ENCODE measurements at places on chromosomes 3 and 15.

DNA sequence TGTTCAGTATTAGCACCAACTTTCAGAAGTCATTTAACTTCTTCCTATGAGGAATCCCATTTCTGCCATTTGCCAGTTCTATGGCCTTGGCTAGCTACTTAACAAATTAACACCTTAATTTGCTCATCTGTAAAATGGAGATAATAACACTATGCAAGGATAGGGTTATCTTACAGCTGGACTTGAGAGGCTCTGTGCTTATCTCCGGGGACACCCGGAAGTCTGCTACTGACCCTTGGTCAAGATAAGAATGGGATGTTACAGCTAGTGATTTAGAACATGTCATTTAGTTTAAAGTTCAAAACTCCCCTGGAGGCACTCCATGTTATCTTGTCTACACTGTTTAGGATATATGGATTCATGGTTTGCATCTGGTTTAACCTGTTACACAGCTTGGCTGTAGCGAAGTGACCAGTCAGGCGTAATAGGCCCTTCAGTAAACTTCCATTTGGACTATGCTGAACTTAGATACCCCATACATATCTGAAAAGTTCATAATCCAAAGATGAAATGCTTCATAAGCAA lies 156.0 kb upstream of the CD96 start:
- DNase-seq = no peak

DNA sequence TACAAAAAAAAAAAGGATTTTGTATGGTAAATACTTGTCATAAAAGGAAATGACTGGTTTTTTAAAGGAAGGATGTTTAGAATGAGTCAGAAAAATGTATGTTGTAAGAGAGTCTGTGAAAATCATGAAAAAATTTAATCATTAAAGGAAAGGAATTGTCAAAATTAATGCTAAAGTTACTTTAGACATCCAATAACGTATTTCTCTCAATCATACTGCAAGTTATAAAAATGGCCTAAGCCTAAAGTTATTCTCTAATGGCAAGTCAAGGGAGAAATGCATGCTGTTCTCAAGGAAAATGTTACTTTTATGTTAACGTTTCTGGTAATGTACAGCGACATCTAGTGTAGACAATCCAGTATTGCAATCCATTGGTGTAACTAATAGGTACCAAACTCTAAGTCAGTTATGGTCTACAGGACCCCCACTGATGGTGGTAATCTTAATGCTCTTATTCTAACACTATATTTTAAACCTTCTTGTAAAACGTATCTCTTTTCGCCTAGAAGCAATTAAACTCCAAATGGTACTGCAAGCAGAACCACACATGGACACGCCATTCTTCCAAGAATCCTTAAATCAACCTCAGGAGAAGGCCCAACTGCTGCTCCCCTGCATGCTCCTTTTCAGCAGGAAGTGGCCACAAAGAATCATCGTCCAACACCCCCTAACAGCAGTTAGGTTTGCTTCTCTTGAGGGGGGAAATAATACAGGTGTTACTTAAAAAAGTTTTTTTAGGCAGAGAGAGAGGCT lies 35.2 kb downstream of the NCEH1 start:
- DNase-seq = no peak

DNA sequence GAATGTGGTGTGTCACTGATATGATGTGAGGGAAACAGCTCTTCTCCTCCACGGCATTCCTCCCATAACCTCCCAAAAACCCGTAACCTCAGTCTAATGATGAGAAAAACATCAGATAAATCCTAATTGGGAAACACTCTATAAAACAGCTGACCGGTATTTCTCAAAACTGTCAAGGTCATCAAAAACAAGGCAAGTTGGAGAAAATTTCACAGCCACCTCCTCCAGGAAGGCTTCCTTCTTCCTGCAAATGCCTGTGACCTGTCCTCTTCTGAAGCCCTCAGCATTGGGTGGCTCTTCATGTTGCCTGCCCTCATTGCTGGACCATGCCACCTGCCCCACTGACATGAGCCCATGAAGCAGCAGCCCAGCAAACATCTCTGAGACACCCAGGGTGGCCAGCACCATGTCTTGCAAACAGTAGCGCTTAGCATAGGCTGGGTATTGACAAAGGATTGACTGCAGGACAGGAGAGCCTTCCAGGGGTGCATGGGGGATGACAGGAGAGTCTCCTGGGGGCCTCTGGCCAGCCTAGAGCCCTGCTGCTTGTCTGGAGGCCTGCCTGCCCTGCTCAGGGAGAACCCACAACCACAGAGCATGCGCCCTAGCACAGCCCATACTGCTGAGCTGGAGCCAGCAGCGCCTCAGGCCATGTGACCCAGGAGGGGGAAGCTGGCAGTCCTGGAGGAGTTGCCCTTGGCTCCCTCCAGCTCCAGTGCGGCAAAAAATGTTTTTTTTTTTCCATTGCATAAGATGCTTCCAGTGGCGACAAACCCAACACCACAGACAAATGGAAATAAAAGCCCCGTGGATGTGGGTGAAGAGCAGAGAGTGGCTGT lies 49.7 kb downstream of the XXYLT1 start:
- DNase-seq = peak; percentile 58

DNA sequence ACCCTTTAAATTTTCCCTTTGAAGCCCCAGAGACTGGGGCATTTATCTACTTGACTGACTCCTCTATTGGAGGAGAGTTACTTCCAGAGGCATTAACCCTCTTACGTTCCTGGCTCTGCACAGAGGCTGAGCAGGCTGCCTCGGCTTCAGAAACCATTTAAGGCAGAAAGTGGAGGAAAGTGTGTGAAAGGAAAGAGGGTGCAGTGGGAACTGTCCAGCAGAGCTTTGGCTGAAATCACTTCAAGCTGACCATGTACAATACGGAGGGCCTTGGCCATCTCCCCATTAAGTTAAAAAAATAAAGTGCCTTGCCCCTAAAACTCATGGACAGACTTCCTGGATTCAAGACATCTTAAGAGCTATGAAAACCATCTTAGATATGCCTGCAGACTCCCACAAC lies 238.7 kb downstream of the SV2B start:
- DNase-seq = peak; percentile 13

DNA sequence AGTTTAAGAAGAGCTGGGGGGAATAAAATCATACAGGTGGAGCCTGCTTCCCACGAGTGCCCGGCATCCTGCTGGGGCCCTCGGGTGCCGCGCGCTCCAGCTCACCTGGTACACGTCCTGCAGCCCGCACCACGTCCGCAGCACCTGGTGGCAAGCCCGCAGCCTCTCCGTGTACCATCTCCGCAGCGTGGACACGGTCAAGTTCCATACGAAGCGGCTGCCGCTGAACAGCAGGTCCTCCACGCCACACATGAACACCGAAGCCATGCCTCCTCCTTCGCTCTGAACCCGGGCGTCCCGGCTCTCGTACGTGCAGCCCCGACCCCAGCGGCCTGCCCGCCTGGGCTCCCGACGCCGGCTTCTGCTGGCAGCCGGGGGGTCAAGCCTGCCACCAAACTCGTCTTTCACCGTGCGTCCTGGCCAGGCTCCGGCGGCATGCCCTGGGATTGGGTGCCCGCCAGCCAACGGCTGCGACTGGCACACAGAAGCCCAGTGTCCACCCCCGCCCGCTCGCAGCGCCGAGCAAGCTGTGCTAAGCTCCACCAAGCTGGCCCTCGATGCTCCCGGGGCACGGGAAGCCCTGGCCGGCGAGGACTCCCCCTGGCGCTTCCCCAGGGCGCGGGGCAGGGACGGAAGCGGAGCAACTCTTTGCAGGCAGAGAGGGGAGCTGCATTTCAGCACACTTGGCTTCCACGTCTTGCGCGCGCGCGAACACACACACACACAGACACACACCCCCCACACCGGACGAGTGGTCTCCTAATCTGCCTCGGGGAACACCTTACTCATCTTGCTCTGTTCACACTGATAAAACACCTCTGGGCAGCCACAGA lies at the start of gene FRMD4B:
TSS of gene FRMD4B (minus strand) at position 366 of the 833 bp plus-strand sequence. CDS start at position 267, 99 bp downstream.
- no peak for DNase-seq

DNA sequence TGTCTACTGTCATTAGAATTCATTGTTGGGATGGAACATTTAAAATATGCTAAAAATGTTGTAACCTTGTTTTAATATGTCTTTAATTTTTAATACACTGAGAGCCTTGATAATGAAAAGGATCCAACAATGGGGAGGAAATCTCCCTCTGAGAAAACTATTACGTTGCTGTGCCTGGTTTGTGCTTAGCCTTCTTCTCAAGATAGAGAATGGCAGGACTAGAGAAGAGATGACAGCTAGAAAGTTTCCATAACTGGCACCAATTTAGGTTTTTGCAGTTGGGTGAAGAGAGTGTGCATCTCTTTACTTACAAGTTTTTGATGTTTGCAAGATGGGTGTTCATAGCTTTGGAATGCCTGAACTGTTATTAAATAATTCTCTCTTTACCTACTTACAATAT lies 42.6 kb upstream of the NANOGP8 start:
- DNase-seq = no peak

DNA sequence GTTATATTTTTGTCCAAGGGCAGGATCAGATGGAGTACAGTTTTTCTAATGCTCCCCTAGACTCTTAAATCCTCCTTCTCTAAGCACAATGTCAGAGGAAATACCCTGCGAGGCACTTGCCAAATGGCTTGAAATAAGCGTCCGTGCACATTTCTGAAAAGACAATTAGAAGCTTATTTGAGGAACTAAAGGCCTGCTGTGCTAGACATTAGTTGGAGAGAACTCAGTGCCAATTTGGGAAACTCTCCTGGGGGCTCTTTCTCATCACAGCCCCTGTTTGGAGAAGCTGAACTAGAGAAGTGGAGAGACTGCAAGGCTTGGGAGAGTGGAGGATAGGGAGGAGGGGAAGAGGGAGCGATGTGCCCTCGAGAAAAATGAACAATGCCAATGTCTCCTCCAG lies 247.6 kb upstream of the C2CD4B start:
- no peak for DNase-seq

DNA sequence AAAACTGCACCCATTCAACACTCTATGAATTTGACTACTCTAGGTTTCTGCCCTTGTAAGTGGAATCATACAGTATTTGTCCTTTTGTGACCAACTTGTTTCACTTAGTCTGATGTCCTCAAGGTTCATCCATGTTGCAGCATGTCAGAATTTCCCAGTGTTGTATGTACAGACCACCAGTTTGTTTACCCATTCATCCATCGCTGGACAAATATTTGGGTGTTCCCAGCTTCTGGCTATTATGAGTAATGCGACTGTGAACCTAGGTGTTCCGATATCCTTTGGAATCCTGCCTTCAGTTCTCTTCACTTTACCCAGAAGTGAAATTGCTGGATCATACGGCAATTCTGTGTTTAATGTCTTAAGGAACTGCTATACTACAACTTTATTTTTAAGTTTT lies 12.6 kb downstream of the RPL32 start:
- no peak for DNase-seq

DNA sequence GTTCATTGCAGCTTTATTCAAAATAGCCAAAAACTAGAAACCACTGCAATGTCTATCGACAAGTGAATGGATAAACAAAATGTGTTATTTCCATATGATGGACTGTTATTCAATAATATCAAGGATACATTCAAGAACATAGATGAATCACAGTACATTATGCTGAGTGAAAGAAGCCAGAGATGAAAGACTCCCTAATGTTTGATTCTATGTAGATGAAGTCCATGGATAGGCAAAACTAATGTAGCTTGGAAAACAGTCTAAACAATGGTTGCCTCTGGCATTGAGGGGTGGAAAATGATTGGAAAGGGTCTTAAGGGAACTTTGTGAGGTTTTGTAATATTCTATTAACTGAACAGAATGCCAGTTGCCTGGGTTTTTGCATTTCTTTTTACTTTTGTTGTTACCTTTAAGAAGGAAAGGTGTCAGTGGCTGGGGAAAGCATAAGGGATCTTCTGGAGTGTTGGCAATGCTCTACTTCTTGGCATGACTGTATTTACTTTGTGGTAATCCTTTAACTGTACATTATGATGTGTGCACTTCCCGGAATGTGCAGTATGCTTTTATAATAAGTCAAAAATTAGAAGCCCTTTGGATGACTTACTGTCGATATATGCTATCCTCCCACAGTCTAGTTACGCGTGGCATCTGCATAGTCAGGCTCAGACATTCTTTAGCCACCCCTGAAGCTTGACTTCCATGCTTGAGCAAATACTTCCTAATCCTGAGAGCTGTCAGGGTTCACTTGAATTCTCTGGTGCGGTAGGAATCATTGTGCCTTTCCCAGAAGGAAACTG lies 20.5 kb upstream of the ATP10A start:
- DNase-seq = peak; percentile 59

- no peak for DNase-seq
Measured at GRCh38 chr3:173395073-173395411, 2.5 kb upstream of the NLGN1 start.

DNA sequence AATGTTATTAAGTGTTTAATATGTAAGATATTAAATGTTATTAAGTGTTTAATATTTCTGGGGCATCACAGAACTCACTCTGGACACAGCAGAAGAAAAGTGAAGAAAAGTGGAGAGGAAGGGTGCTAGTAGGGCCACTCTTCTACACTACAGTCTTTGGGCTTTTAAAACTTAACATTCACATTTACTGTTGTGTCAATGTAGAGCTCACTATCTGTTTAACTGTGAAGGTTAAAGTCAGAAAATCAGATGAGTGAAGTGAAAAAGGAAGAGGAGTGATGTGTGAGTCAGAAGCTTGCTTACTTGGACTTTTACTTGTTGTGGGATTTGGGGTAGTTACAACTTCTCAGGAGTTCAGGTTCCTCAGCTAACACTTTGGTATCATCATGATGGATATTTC lies 145.3 kb upstream of the DNAJC19 start:
- no peak for DNase-seq

GRCh38 chr15:58201516-58201915 lies 63.3 kb downstream of the AQP9 start:
- DNase-seq = no peak

DNA sequence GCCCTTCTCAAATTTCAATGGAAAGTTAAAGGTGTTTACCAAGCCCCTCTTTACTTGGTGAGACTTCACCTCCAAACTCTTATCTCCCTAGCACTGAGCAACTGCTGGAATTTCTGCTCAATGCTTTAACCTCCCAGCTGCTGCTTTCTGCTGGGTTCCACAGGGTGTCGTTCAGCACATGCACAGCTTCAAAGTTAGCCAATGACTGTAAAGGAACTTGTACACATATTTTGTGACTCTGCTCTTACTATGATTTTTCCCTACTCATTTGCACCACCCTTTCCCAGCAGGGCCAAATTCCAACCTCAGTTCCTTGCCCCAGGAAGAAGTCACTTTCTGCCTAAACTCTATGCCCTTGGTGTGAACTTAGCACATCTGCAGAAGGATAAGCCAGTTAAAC lies 89.7 kb downstream of the ULK4 start:
- no peak for DNase-seq

- peak; percentile 48 for DNase-seq
Measured at GRCh38 chr15:88738796-88739195, 64.4 kb upstream of the ACAN start.

Data from stromal cell of bone marrow (primary cell).